ENCODE measurements at places on chromosomes 7 and 10. TPM values are rescaled to one million over a fixed set of nuclear protein-coding genes. Genes with fewer than 3 reads are reported as not detected.

GRCh38 chr10:3006607-3007006 lies 60.7 kb upstream of the PFKP start:
- H3K4me1 ChIP-seq: peaks cover 29% of the 10 kb centered on the region
- H3K27me3 ChIP-seq: no peaks in the 10 kb centered on the region
- DNase-seq: no peak
- no peaks in the 10 kb centered on the region for H3K36me3 ChIP-seq
- H3K27ac ChIP-seq: no peak overlapping the region

GRCh38 chr10:101273741-101274140 lies 44.5 kb upstream of the LBX1 start:
- no peak overlapping the region for H3K27ac ChIP-seq
- H3K4me3 ChIP-seq: no peak overlapping the region
- no peak for DNase-seq
- no peaks in the 10 kb centered on the region for H3K4me1 ChIP-seq

DNA sequence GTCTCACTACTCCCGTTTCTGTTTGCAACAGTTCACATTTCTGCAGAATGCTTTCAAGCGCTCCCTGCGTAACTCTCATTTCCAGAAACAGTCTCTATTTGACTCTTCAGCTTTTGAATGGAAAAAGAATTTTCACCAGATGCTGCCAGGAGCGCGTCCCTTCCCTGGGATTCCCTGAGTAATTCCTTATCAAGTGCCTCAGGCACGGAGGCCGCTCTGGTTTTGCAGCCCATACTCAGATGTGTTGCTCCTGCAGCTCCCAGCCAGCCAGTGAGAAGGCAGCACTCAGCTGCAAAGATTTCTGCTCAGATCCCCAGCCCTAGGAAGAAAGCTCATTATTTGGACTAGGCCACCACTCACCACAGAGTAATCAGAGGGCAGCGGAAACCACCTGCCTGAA lies 161.1 kb upstream of the CHST15 start:
- peaks cover 10% of the 10 kb centered on the region for H3K4me1 ChIP-seq
- no peaks in the 10 kb centered on the region for H3K27me3 ChIP-seq
- DNase-seq: no peak
- H3K27ac ChIP-seq: no peak overlapping the region
- no peaks in the 10 kb centered on the region for H3K36me3 ChIP-seq

Gene RRP12
- 33.6 TPM for total RNA-seq

- no peak overlapping the region for H3K27ac ChIP-seq
- H3K4me3 ChIP-seq: no peak overlapping the region
- H3K27me3 ChIP-seq: peaks cover 8% of the 10 kb centered on the region
- no peaks in the 10 kb centered on the region for H3K4me1 ChIP-seq
- DNase-seq: no peak
Measured at GRCh38 chr10:127872011-127872761, 20.6 kb downstream of the CLRN3 start.

Gene NAT16
- not detected for total RNA-seq

Gene SMURF1
- total RNA-seq: 27.1 TPM

Gene ADAMTS14
- not detected for total RNA-seq

DNA sequence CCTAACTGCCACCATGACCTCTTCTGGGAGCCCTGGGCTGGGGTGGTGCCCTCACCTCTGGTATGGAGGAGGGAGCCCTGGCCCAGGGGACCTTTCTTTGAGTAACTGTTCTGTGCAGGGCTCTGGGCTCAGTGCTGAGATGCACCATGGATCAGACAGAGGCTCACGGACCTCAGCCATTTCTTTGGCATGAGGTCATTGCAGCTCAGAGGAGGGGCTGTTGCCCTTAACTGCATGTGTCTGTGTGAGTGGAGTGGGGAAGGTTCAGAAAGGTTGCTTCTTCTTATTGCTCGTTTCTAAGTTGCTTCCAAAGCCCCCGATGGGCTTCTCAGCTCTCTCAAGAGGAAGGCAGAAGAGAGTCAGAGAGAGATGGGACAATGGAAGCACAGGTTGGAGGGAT lies 233.9 kb downstream of the RPS24 start:
- no peak overlapping the region for H3K4me3 ChIP-seq
- H3K27ac ChIP-seq: no peak overlapping the region
- no peak for DNase-seq
- H3K27me3 ChIP-seq: no peaks in the 10 kb centered on the region

DNA sequence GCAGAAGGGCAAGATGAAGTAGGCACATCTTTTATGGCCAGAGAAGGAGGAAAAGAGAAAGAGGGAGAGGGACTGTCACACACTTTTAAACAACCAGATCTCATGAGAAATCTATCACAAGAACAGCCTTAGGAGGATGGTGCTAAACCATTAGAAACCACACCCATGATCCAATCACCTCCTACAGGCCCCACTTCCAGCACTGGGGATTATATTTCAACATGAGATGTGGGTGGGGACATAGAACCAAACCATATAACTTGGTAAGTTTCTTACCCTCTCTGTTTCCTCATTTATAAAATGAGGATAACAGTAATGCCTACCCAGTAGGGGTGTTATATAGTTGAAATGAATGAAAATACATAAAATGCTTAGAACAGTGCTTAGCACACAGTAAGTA lies 66.0 kb downstream of the CHCHD3 start:
- no peaks in the 10 kb centered on the region for H3K4me1 ChIP-seq
- no peak for DNase-seq
- peaks cover 2% of the 10 kb centered on the region for H3K36me3 ChIP-seq
- H3K27ac ChIP-seq: no peak overlapping the region
- no peaks in the 10 kb centered on the region for H3K27me3 ChIP-seq
- H3K4me3 ChIP-seq: no peak overlapping the region

Gene SMKR1
- 3.8 TPM for total RNA-seq

Gene AASS
- total RNA-seq: 10.8 TPM

DNA sequence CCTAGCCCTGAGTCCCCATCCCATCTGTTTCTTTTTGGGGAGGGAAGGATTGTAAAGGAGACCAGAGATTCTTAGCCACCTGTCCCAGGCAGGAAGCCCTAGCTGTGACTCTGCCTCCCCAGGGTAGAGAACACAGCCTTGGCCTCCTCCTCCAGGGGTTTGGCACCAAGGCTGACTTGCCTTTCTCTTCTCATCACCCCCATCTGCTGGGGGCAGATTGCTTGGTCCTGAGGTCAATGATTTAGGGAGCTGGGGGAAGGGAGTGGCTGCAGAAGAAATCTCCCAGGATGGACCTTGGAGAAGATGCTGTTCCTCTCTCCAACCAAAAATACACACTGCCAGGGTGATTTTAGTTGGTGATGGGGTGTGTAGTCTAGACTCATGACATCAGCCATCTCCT lies 2.6 kb upstream of the MNX1 start:
- peaks cover 88% of the 10 kb centered on the region for H3K27me3 ChIP-seq
- H3K36me3 ChIP-seq: no peaks in the 10 kb centered on the region
- no peak overlapping the region for H3K4me3 ChIP-seq
- peaks cover 30% of the 10 kb centered on the region for H3K4me1 ChIP-seq
- no peak for DNase-seq

GRCh38 chr10:102712843-102713538 lies 1.2 kb downstream of the ARL3 start:
- DNase-seq: no peak
- peak overlapping the region; percentile 70 for H3K4me3 ChIP-seq
- H3K27ac ChIP-seq: peak overlapping the region; percentile 92
- peaks cover 15% of the 10 kb centered on the region for H3K4me1 ChIP-seq

DNA sequence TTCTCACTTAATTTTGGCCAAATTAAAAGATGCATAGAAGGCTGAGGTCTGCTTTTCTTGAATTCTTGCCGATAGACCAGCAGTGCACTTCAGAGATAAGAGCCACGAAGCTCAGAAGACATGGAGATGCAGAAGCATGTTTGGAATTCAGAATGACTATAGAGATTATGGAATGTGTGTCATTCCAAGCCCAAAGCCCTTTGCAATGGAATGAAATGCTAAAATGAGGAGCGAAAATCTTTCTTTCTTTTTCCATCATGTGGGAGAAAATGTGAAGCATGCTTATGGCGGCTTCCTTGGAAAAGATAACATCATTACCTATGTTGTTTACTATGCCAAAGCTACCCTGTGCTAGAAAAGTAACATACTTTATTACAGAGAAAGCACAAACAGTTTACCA lies 257.0 kb upstream of the RNF32 start:
- no peaks in the 10 kb centered on the region for H3K36me3 ChIP-seq
- no peak overlapping the region for H3K27ac ChIP-seq
- no peak for DNase-seq
- no peaks in the 10 kb centered on the region for H3K4me1 ChIP-seq

GRCh38 chr10:80582286-80582960 lies 44.7 kb downstream of the SH2D4B start:
- H3K27ac ChIP-seq: no peak overlapping the region
- no peaks in the 10 kb centered on the region for H3K36me3 ChIP-seq
- H3K4me3 ChIP-seq: no peak overlapping the region
- H3K4me1 ChIP-seq: peaks cover 10% of the 10 kb centered on the region
- no peak for DNase-seq

DNA sequence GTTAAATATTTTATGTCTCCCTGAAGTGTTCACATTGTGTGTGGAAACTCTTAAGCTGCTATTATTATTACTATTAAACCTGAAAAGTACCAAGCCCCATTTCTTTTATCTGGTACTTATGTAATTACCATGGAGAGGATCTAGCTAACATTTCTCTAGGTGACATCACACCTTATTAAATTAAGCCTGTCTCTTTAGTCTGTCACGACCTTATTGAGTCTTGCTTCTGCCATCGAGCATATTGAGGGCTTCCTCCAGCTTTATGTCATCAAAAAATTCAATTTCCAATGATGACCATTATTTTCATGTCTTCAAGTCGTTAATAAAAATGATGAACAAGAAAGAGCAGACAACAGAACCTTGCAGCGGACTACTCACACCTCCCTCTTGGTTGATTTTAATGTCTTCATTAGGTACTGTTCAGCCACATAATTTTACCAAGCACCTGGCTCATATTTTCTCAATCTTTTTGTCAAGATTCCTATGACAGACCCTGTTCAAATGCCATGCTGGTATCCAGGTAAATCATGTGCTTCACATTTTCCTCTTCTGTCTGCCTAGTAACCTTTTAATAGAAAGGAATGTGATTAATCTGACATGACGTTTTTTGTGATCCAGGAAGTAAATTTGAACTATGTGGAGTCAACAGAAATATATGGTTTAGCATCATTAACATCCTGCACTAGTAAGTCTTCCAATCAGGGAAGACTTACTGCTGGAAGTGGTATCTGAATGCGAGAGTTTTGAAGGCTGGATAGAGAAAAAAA lies 556.7 kb downstream of the SORCS3 start:
- no peak overlapping the region for H3K4me3 ChIP-seq
- H3K27me3 ChIP-seq: no peaks in the 10 kb centered on the region
- no peak for DNase-seq

GRCh38 chr10:52409928-52410327 lies 95.8 kb downstream of the DKK1 start:
- no peak for DNase-seq
- no peak overlapping the region for H3K4me3 ChIP-seq
- no peaks in the 10 kb centered on the region for H3K4me1 ChIP-seq

DNA sequence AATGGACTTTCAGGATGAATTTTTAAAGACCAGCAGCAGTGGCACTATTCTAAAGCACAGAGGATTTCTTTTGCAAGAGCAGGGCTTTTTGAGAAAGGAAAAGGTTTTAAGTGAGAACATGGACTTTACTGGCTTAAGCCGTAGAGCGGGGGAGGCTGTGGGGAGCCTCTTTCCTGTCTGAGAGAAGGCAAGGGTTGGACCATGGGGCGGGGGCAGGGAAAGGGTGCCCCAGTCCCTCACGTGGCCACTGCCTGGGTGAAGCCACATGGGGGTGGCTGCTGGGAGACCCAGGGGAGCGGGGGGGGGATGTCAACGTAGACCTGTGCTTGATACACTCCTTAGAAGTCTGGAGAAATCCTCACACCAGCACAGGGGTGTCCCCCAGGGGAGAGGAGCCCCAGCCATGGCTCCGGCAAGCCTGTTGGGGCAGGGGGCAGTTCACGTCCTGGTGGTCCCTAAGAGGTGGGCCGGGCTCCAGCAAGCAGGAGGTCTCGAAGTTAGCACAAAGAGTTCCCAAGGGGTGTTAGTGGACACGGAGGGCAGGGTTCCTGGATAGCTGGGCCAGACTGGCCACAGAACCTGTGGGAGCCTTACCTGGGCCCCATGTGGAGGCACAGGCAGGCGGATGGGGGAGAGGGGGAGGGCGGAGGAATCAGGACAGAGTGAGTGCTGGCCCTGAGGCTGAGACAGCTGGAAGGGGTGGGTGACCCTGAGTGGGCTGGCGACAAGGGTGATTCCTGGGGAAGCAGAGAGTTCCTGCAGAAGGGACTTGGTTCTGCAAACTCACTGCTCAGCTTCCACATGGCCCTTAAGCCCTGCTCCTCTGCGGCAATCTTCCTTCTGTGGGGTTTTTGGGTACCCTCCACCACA lies 36.9 kb upstream of the ELFN1 start:
- H3K27ac ChIP-seq: no peak overlapping the region
- no peak overlapping the region for H3K4me3 ChIP-seq
- H3K27me3 ChIP-seq: no peaks in the 10 kb centered on the region
- no peaks in the 10 kb centered on the region for H3K4me1 ChIP-seq

Gene PPP1R17
- total RNA-seq: 0.20 TPM

- H3K4me3 ChIP-seq: no peak overlapping the region
- no peaks in the 10 kb centered on the region for H3K27me3 ChIP-seq
- H3K4me1 ChIP-seq: no peaks in the 10 kb centered on the region
- no peak for DNase-seq
Measured at GRCh38 chr7:156166692-156167416, 354.6 kb upstream of the SHH start.

- H3K4me3 ChIP-seq: no peak overlapping the region
- peaks cover 18% of the 10 kb centered on the region for H3K4me1 ChIP-seq
- no peaks in the 10 kb centered on the region for H3K27me3 ChIP-seq
Measured at GRCh38 chr7:30726296-30727006, 25.5 kb upstream of the INMT start.

GRCh38 chr7:142804728-142805207 lies 34.0 kb downstream of the PRSS2 start:
- H3K4me3 ChIP-seq: no peak overlapping the region
- peaks cover 66% of the 10 kb centered on the region for H3K4me1 ChIP-seq
- H3K27ac ChIP-seq: peak overlapping the region; percentile 95
- H3K27me3 ChIP-seq: no peaks in the 10 kb centered on the region
- no peak for DNase-seq

Gene CALML3
- total RNA-seq: not detected

Gene GBX1
- not detected for total RNA-seq

Gene CHAT
- not detected for total RNA-seq

DNA sequence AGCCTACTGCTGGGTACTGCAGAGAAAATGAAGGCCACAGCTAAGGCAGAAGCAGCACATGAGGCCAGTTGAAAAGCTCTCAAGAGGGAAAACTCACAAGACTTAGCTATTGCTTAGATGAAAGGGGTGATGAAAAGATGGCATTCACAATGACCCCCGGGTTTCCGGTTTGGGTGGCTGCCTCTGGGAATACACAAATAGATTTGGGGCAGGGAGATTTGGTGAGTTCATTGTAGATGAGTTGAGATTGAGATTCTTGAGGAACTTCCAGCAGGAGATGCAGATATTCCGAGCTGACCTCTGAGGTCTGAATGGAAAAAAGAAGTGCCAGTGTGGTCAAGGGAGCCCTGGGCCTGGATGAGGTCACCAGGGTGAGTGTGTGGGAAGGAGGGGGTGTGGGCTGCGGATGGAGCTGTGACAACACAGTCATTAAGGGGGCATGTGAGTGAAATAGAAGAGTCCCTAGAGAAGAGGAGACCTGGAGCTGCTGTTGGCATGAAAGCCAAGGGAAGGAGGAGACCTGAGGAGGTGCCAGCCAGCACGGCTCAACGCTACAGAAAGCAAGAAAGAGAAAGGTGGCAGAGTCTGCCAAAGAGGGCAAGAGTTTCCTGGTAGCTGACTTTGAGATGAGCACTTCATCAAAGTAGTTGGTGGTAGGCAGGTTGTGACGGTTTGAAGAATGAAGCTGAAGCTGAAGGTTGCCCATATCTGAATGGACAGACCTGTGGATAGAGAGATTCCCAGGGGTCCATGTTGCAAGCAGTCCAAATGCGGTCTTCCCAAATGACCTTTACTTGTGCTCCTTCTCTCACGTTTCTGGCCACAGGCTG lies 43.7 kb downstream of the HIF1AN start:
- no peak overlapping the region for H3K27ac ChIP-seq
- no peaks in the 10 kb centered on the region for H3K27me3 ChIP-seq
- no peaks in the 10 kb centered on the region for H3K36me3 ChIP-seq
- H3K4me3 ChIP-seq: no peak overlapping the region

Measured in B cell (primary cell).